Mesothelial cell of epicardium (in vitro differentiated cells): ENCODE measurements at places on chromosomes 5 and 9.
A peak's percentile ranks its signal among the peaks of the same experiment; 100 is the strongest.

DNA sequence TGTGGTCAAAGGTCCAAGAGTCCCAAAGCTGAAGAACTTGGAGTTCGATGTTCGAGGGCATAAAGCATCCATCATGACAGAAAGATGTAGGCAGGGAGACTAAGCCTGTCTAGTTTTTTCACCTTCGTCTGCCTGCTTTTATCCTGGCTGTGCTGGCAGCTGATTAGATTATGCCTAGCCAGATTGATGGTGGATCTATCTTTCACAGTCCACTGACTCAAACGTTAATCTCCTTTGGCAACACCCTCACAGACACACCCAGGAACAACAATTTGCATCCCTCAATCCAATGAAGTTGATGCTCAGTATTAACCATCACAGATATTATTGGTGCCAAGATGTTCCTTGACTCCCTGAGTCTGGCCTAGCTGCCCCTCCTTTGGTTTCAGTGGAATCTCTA, 530.8 kb upstream of the CLINT1 start:
- no peak for DNase-seq
- H3K4me3 ChIP-seq, result no peak overlapping the region
- no peaks in the 10 kb centered on the region for H3K36me3 ChIP-seq
- H3K27ac ChIP-seq, result no peak overlapping the region
- no peaks in the 10 kb centered on the region for H3K27me3 ChIP-seq

DNA sequence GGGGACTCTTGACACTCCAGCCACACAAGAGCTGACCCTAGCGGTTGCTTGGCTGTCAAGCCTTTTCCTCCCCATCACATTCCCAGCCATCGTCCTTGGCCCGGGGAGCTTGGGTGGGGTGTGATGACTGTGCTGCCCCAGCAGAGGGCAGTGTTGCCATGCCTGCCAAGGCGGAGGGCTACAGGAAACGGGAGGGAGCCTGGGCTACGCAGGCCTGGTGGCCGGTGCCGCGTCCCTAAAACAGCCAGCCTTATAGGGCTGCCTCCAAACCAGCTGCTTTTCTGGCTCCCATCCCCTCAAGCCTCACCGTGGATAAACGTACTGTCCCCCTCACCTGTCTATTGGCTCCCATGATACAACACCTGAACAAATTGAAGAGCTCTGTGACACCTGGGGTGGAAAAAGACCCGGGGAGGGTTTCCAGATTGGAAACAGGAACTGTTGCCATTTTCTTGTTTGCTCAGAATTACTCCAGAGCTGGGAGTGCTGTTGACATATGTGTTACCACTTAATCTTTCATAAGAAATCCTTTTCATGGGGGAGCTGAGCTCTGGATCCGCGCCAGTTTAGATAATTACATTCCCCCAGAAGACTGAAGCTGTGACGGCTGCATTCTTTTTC, 72.8 kb upstream of the ASTN2 start:
- peak overlapping the region; percentile 76 for H3K27ac ChIP-seq
- peaks cover 18% of the 10 kb centered on the region for H3K4me1 ChIP-seq
- no peaks in the 10 kb centered on the region for H3K36me3 ChIP-seq

DNA sequence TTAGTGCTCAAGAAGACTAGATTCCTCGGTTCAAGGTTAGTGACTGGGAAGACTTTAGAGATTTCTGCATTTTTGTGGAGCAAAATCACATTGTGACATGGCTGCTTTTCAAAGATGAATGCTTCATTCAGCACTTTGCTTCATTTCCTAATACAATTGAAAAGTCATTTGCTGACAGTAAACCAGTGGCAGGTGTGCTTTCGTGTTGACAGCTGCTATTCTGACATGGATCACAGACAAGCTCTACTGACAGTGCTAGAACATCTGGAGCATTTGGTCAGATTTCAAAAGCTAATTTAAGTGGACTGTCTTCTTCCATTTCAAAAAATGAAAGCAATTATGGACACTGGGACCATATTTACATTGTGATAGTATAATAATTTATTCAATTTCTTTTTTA, 1060.1 kb downstream of the PTPRD start:
- H3K27me3 ChIP-seq, result no peaks in the 10 kb centered on the region
- peaks cover 22% of the 10 kb centered on the region for H3K4me1 ChIP-seq
- no peak for DNase-seq
- H3K4me3 ChIP-seq, result no peak overlapping the region
- H3K36me3 ChIP-seq, result no peaks in the 10 kb centered on the region

GRCh38 chr9:15403155-15403554, 19.5 kb upstream of the SNAPC3 start:
- peaks cover 6% of the 10 kb centered on the region for H3K36me3 ChIP-seq
- no peak overlapping the region for H3K27ac ChIP-seq
- DNase-seq, result no peak
- no peak overlapping the region for H3K4me3 ChIP-seq

GRCh38 chr9:14869671-14870070, 40.6 kb downstream of the FREM1 start:
- H3K27me3 ChIP-seq, result no peaks in the 10 kb centered on the region
- peaks cover 30% of the 10 kb centered on the region for H3K4me1 ChIP-seq
- no peak overlapping the region for H3K27ac ChIP-seq
- no peak for DNase-seq
- no peak overlapping the region for H3K4me3 ChIP-seq

DNA sequence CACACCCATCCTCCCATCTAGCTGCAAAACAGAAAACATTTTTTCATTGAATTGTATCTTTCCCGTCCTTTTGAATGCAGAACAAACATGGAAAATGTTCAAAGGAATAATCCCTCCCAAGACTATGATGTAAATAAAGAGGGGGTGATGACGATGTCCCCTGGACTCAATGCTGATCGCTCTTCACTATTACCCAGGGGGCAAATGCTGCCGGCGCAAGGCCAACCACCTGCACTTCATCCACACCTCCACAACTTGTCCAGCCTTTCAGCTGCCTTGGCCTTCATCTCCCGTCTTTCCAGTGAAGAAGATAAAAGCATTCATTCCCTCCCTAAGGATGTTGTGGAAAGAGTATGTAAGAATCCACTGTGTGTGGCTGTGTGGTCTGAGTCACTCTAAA, 240.3 kb downstream of the AGTPBP1 start:
- H3K27me3 ChIP-seq, result no peaks in the 10 kb centered on the region
- no peak for DNase-seq
- no peak overlapping the region for H3K4me3 ChIP-seq
- no peaks in the 10 kb centered on the region for H3K4me1 ChIP-seq
- peaks cover 4% of the 10 kb centered on the region for H3K36me3 ChIP-seq
- no peak overlapping the region for H3K27ac ChIP-seq

DNA sequence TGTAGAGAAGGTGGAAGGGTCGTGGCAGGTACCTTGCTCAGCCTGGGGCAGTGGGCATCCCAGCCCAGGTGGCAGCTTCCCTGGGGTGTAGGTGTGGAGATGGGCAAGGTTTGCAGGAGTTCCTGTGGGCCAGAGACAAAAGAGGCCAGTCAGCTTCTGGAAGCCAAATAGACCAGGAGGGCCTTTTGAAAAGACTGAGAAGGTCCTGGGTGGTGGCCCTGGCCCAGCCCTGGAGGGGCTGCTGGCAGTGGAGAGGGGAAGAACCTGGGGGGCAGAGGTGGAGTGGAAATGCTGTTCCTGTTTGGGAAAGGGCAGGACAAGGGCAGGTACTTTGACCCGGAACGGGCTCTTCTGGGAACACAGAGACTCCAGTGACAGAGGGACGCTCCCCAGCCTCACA, 7.0 kb upstream of the IL3 start:
- H3K4me3 ChIP-seq, result no peak overlapping the region
- no peaks in the 10 kb centered on the region for H3K4me1 ChIP-seq
- H3K27me3 ChIP-seq, result peaks cover 18% of the 10 kb centered on the region
- no peak overlapping the region for H3K27ac ChIP-seq

- no peak for DNase-seq
- H3K27ac ChIP-seq, result no peak overlapping the region
- no peak overlapping the region for H3K4me3 ChIP-seq
- H3K36me3 ChIP-seq, result no peaks in the 10 kb centered on the region
- H3K4me1 ChIP-seq, result no peaks in the 10 kb centered on the region
- no peaks in the 10 kb centered on the region for H3K27me3 ChIP-seq
These were observed 37.9 kb upstream of the RASA1 start for GRCh38 chr5:87229780-87230179.

DNA sequence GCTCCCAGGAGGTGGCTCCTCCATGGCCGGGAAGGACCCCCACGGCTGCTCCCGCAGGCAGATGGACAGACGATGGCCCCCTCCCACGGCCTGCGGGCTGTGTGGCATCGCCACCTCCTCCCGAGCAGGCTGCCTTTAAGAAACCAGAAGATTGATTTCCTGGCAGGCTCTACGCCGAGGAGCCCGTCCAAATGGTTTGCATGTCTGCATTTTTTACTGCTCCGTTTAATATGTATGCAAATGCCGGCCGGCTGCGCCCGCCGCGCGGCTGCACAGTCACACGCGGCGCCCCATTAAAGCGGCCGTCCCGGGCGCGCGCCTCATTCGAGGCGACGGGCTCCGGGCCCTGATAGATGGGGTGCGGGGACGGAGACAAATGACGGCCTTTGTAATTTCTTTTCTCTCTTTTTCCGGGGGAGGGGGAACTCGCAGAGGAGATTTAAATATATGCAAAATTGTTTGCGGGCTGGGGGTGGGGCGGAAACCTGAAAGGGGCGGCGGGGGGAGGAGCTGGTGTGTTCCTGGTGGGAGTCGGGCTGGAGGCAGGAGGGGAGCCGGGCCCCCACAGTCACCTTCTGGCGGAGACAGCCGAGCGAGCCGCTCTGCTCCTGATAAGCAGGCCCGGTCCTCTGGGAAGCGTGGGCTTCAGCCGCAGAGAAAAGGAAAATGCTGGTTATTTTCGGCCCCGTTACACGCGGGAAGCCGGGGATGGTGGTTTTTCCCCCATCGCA, 158.7 kb upstream of the IER5L start:
- peak overlapping the region; percentile 97 for H3K27ac ChIP-seq
- DNase-seq, result peak; percentile 51
- H3K27me3 ChIP-seq, result no peaks in the 10 kb centered on the region
- H3K4me1 ChIP-seq, result peaks cover 48% of the 10 kb centered on the region

GRCh38 chr5:144484124-144484897, 313.6 kb downstream of the KCTD16 start:
- H3K36me3 ChIP-seq, result no peaks in the 10 kb centered on the region
- H3K4me1 ChIP-seq, result peaks cover 15% of the 10 kb centered on the region

DNA sequence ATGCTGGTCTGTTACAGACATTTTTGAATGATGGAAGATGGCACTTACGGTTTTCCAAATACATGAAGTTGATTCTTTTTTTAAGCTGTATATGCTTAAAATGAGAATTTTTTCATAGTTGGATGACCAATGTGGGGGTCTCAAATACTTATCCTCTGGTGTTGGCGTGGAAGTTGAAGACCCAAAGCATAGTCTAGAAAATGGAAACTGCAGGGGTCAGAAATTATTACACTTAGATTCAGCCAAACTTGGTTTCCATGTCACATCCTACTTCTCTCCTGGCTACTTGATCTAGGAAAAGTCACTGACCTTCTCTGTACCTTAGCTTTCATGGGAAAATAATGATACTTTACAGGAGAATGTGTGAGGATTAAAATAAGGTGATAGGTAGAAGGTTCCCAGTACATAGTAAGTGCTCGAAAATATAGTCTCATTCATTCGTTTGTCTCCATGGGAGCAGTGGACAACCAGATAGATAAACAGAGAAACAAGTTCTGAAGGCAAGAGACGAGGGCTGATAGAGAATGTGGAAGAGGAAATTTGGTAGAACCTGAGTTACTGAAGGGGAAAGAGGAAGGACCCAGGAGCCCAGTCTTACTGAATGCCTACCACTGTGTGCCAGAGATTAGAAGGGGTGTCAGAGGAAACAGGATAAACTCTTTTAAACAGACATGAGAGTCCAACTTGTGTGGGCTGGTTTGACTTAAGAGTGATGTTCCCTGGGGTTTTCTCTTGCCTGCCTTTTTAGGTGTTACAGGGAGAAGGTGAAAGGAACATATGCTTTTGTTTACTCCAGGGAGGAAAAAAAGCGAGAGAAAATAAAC, 560.3 kb upstream of the KLF4 start:
- peaks cover 1% of the 10 kb centered on the region for H3K27me3 ChIP-seq
- H3K4me1 ChIP-seq, result peaks cover 37% of the 10 kb centered on the region
- no peaks in the 10 kb centered on the region for H3K36me3 ChIP-seq
- no peak overlapping the region for H3K27ac ChIP-seq
- no peak overlapping the region for H3K4me3 ChIP-seq

DNA sequence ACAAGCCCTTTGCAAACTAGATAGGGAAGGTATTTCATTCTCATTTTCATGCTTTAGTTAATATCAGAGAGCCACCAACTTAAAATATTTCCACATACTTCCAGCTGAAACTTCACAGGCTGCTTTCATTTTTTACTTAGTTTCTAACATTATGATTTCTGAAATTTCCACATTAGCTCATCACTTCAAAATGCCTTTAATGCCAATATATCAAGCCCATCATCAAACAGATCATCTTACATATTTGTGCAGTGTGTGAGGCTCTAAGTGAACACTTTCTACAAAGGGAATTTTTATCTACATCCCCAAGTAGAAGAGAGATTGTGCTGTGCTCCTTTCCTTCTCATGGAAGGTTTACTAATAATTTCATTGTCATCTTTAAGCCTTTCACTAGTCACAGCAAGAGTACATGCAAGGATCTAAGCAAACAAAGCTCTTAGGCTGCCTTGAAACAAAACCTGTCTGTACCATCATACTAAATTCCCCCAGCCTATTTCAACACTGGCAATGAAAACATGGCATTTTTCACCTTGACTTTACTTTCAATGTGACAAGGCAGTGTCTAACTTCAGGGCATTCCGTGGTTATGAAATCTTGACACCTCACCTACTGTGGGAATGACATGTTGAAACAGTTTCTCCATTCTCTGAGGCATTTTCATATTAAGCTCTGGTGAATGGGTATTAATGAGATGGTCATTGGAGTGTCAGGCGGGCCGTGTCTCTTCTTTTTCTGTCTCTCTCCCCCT, 45.4 kb downstream of the PPP2R2B start:
- H3K4me3 ChIP-seq, result no peak overlapping the region
- H3K36me3 ChIP-seq, result no peaks in the 10 kb centered on the region
- H3K4me1 ChIP-seq, result peaks cover 32% of the 10 kb centered on the region

DNA sequence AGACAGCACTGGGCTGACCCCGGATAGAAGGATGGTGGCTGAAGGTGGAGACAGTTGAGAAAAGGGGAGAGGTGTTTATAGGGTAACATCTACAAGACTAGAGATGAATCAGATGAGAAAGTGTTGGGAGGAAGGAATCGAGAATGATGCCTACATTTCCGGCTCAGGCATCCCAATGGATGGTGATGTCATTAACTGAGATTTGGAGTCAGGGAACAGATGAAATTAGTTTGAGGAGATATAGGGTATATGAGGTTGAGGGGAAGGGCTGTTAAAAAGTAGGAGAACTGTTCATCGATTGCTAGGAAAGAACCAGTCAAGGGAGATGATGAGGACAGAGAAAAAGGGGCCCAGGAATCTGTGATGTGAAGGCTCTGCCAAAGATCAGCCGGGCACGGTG, 24.7 kb upstream of the IQGAP2 start:
- peaks cover 15% of the 10 kb centered on the region for H3K4me1 ChIP-seq
- H3K4me3 ChIP-seq, result no peak overlapping the region
- DNase-seq, result no peak

- H3K27ac ChIP-seq, result peak overlapping the region; percentile 60
- H3K4me3 ChIP-seq, result no peak overlapping the region
- H3K4me1 ChIP-seq, result peaks cover 41% of the 10 kb centered on the region
- peaks cover 6% of the 10 kb centered on the region for H3K27me3 ChIP-seq
- no peaks in the 10 kb centered on the region for H3K36me3 ChIP-seq
These were observed 376.6 kb downstream of the EFNA5 start for GRCh38 chr5:107294211-107294550.

- DNase-seq, result no peak
- H3K27ac ChIP-seq, result no peak overlapping the region
These were observed 239.9 kb upstream of the TNC start for GRCh38 chr9:115357821-115358220.
